ENCODE measurements at places on chromosomes 7 and 10.

DNA sequence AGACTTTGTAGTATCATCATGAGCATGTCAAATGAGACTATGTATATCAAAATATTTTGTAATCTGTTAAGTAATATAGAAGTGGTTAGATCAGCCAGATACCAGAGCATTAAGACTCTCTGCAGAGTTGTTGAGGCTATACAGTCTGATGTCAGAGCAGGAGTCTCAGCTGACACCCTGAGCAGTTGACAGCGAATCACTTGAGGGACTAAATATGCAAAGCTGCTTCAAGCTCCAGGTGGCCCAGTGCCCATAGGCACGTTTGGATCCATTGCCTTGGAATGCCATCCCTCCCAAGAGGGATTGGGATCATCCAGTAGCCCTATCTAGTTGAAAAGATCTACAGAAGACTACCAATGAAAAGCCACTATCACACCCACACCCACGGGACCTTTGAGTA lies 210.2 kb downstream of the TAX1BP1 start:
- DNase-seq = no peak

GRCh38 chr7:16080131-16080530 lies 341.2 kb downstream of the CRPPA start:
- DNase-seq = no peak

DNA sequence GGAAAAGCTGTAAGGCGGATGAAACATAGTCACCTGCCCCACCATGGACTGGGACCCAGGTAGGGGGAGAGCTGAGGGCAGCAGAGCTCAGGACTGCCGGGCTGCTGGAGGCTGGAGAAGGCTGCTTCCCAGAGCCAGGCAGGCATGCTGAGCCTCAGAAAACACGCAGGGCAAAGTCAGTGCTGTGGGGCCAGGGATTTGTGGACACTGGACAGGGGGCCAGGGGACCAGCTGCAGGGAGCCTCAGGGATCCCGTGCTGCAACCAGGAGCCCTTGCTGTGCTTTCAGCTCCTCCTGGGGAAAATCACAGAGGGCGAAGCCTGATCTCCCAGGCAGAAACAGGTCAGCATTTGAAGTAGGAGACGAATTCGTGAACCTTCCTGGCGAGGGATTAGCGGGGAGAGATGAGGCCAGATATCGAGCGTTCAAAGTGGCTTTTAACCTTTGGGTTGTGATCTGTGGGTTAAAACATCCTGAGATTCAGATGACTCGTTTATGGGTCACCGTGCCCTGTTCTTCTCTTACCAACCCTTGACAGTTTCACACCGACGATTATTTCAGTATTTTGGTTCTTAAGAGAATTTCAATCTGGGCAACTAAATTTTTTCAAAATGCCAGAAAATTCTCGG lies 85.6 kb upstream of the SHH start:
- no peak for DNase-seq

DNA sequence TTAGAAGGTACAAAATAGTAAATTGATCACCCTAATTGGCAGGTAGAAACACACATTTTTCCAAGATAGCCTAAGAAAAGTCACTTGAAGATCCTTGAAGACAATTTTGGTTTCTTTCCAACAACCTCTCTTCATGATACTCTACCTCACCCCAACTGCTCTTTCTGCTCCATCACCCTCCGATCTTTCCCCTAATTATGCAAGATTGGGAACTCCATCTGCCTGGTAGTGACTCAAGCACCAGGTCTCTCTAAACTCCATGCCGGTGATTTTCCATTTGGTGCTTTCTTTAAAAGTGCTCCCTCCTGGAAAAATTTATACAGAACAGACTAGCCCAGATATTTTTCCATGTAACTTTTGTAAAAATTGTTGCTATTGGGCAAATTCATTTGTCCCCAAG lies 1.1 kb upstream of the AKR1B1 start:
- DNase-seq = no peak

DNA sequence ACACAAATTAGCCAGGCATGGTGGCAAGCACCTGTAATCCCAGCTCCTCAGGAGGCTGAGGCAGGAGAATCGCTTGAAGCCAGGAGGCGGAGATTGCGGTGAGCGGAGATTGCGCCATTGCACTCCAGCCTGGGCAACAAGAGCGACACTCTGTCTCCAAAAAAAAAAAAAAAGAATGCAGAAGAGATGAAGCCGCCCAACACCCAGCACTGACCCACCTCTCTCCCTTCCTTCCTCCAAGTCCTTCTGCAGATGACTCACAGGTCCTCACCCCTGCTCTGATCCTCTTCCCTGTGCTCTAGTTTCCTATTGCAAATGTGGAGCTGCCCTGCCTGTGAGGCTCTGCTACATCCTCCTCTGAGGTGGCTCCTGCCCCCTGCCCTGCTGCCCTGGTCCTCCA lies 22.0 kb upstream of the OPALIN start:
- no peak for DNase-seq
